Activated T-cell treated with anti-CD3 and anti-CD28 coated beads for 24 hours (primary cell): ENCODE measurements at places on chromosomes 7 and 10.

GRCh38 chr10:59382831-59383295, 20.5 kb upstream of the FAM13C start:
- DNase-seq = no peak

- DNase-seq = no peak
Observed at GRCh38 chr7:22137026-22137425, 191.3 kb upstream of the CDCA7L start.

DNA sequence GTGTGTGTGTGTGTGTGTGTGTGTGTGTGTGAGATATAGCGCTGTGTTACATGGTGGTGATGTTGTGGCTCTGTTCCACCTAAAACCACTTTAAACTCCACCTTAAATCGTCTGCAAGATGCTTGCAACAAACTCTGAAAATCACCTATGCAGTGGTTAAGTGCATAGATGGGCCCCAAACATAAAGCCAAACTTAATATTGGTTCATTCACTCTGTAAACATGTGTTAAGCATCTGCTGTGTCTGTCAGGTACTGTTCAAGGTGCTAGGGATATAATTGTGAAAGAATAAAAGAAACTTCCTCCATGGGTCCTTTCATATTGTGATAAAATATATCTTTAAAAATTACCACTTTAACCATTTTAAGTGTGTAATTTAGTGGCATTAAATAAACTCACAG, 645.4 kb upstream of the SORCS1 start:
- DNase-seq = no peak

GRCh38 chr10:43120116-43120928, 17.9 kb upstream of the CSGALNACT2 start:
- DNase-seq = no peak

GRCh38 chr10:48774416-48775205, 89.9 kb downstream of the WDFY4 start:
- DNase-seq = no peak

GRCh38 chr7:154953006-154953684, 49.8 kb downstream of the PAXIP1 start:
- peak; percentile 38 for DNase-seq

GRCh38 chr10:7192061-7192460, 218.8 kb downstream of the SFMBT2 start:
- no peak for DNase-seq

- DNase-seq = no peak
Observed at GRCh38 chr10:111765216-111765615, 418.3 kb downstream of the GPAM start.

GRCh38 chr7:152354061-152354460, 81.7 kb downstream of the KMT2C start:
- no peak for DNase-seq

- no peak for DNase-seq
Observed at GRCh38 chr7:150958597-150958996, 19.5 kb downstream of the KCNH2 start.

GRCh38 chr7:105493196-105493922, 28.7 kb downstream of the PUS7 start:
- DNase-seq = no peak

GRCh38 chr7:45007106-45007505, 7.1 kb downstream of the CCM2 start:
- DNase-seq = no peak

GRCh38 chr7:28176174-28176573, 4.4 kb downstream of the JAZF1 start:
- no peak for DNase-seq

DNA sequence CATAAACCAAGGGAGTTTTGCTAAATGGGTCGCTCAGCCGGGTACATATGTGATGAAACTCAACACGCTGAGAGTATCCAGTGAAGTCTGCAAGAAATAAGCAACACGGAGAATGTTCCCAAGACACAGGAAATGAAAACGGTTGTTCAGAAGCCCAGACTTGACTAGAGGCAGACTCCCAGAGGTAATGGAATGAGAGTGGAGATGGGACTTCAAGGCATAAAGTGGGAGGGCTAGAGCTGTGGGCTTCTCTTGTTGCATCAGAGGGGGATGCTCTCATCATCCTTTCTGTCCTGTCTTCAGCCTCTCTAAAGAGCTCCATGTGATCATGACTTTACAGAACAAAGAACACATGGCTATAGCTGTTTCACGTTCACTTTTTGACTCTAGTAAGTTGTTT, 88.3 kb downstream of the BAMBI start:
- no peak for DNase-seq

DNA sequence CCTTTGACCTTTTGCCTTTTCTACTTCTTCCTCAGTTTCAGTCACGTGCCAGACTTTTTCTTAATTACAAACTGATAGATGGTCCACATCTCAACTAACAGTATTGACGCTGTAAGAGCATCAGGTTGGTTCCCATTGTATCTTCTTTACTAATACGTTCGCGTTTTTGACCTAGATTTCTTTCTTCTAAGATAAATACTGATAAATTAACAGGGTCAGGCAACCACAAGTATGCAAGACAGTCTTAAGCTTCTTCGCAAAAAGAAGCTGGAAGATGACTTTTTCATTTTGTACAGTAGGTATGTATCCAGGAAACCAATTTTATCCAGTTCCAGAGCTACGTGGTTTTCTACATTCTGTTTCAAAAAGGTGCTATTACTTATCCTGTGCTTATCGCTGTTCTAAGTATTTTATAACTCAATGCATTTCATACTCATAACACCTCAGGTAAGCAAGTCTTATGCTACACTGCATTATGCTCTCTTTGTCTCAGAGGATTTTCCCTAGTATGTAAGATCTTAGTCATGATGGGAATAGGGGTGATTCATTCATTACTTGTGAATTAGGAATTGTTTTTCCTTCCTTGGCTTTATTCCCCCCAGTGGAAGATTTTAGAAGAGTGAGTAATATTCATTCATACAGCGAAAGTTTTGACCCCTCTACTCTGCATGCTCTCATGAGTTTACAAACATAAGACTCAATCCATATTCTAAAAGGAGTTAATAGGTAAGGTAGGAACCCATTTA, 955 bp downstream of the DUS4L start:
- DNase-seq = no peak

DNA sequence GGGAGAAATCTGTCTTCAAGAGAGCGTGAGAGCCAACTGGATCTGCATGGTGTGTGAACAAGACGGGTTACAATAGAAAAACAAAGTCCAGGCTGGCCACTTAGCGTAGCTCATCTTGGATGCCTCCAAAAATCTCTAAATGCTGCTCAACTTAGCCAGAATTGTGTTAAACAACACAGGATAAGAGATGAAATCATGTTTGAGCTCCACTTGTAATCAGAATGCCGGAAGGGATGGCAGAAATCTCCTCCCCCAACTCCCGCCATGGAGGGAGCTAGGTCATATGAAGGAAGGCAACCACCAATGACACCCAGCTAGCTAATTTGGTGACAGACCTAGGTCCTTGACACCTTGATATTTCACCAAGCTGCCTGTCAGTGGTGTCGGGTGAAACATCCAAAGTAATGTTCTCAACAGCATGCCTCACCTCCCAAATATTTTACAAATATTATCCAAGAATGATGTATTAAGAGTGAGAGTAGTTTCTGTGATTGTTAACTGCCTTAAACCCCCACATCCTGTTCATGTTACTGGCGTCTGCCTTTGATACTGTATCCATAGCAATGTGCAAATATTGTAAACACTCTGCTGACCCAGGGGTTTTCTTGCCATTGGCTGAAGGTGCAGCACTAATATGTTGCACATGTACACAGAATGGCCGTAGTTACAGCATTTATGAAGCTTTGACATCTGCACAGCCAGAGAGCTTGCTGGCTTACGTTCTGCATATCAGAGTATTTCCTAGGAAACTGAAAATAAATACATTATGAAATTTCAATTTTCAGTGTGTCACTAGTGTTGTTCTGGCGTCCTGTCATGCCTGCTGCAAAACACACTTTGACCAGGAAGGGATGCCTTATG, 25.8 kb downstream of the TMEM254 start:
- DNase-seq = no peak
